Activated CD4-positive, alpha-beta memory T cell treated with anti-CD3 and anti-CD28 coated beads, Interleukin-2, amount 10 ng/mL, durations not matched to agents 7 days and 5 days (primary cell): ENCODE measurements at places on chromosomes 5 and 9. TPM values are rescaled to one million over a fixed set of nuclear protein-coding genes. Genes with fewer than 3 reads are reported as not detected.

DNA sequence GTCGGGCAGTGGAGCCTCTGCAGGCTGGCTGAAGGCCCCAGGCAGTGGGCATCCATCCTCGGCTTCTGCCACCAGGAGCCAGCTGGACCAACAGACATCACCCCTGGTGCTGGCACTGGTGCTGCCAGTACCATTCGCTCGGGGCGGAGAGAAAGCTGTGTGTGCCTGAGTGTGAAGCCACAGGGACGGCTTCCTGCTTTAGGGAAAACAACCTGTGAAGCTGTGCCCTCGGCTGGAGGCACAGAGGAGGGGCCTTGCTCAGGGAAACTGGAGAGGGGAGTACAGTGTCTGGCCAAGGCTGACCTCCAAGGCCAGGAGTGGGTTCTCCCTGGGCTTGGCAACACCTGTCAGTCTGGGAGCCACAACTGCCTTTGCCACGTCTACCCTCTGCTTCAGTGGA is 38.3 kb downstream of the NEK6 start:
- DNase-seq: no peak
- no peaks in the 10 kb centered on the region for H3K27me3 ChIP-seq
- H3K36me3 ChIP-seq: no peaks in the 10 kb centered on the region
- no peak overlapping the region for H3K4me3 ChIP-seq
- no peak overlapping the region for H3K27ac ChIP-seq
- H3K4me1 ChIP-seq: peaks cover 38% of the 10 kb centered on the region

- H3K27ac ChIP-seq: no peak overlapping the region
- no peaks in the 10 kb centered on the region for H3K36me3 ChIP-seq
- peaks cover 3% of the 10 kb centered on the region for H3K27me3 ChIP-seq
These were observed 167.0 kb downstream of the FGF18 start for GRCh38 chr5:171586436-171586835.

- H3K4me1 ChIP-seq: no peaks in the 10 kb centered on the region
- H3K36me3 ChIP-seq: peaks cover 4% of the 10 kb centered on the region
- H3K27me3 ChIP-seq: no peaks in the 10 kb centered on the region
- no peak overlapping the region for H3K4me3 ChIP-seq
These were observed 94.6 kb upstream of the HMHB1 start for GRCh38 chr5:143717400-143717799.

DNA sequence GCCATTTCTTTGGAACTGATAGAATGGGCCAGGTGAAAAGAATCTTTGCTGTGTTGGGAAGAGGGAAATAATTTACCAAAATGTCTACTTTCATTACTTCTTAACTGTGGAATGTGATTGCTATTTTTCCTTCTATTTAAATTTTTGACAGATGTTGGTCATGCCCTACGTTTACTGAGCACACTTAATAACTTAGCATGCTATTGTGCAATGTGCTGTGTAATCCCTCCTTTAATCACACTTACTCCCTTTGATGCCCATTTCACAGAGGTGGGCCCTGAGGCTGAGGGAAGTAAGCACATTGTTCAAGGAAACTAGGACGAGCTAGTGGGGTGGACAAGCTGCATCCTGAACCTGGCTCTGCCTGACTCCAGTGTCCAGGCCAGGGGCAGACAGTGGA is 47.8 kb upstream of the INSYN2B start:
- no peaks in the 10 kb centered on the region for H3K27me3 ChIP-seq
- no peaks in the 10 kb centered on the region for H3K4me1 ChIP-seq
- H3K27ac ChIP-seq: no peak overlapping the region
- peaks cover 48% of the 10 kb centered on the region for H3K36me3 ChIP-seq
- H3K4me3 ChIP-seq: no peak overlapping the region

DNA sequence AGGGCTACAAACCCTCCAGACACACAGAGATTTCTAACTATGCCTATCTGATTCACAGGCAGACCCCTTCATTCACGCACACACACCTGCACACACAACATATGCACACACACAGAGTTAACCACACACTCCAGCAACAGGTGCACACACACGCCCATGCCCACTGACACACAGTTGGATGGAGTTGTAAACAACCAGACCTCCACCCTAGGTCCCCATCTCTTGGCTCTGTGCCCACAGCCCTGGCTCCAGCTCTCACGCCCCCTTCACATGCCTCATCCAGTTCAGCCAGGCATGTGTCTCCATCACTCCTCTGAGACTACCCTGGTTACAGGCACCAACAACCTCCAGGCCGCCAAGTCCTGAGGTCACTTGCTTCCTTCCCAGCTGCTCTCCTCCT is 61.1 kb downstream of the PSD2 start:
- no peaks in the 10 kb centered on the region for H3K36me3 ChIP-seq
- DNase-seq: no peak
- H3K4me1 ChIP-seq: no peaks in the 10 kb centered on the region
- H3K4me3 ChIP-seq: no peak overlapping the region

Gene CATSPER3
- total RNA-seq: 0.55 TPM

Gene DRD1
- total RNA-seq: not detected
